ENCODE measurements at places on chromosomes 11 and 22. TPM values are rescaled to one million over a fixed set of nuclear protein-coding genes. Genes with fewer than 3 reads are reported as not detected.
A peak's percentile ranks its signal among the peaks of the same experiment; 100 is the strongest.

The BTG4 gene
- total RNA-seq = 0.30 TPM

The OR4X2 gene
- total RNA-seq = not detected

The NDUFS8 gene
- 161 TPM for total RNA-seq

- no peak for DNase-seq
Observed at GRCh38 chr11:96969251-96969650, 579.4 kb downstream of the JRKL start.

DNA sequence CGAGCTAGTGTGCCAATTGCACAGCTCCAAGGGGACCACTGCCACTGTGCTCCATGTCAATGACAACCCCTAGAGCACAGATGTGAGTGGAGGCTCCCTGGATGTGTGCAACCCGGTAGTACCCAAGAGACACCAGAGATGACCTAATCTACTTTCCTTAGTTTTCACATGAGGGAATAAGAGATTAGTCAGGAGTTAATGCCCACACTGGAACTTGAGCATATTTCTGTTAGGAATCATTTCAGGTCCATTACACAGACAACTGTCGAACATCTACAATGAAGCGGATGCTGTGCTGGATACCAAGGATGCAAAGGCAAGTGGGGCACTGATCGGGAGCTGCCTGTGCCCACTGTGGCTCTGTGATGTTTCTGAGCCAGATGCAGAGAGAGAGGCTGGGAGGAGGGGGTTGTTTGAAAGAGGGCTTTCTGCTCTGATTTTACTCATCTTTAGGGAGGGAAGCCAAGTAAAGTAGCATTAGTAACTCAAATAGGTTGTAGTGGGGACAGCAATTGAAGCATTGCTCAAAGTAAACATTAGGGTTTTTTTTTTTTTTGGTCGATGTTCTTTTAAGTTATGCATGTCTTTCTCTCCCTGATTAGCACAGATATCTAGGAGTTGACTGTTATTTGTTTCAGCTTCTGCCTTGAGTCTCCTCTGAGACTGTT lies 82.5 kb upstream of the SORL1-AS1 start:
- DNase-seq = no peak

GRCh38 chr22:49995041-49995360 lies 17.6 kb downstream of the IL17REL start:
- no peak for DNase-seq

GRCh38 chr11:93073508-93074280 lies 104.2 kb downstream of the MTNR1B start:
- DNase-seq = no peak

GRCh38 chr11:64842851-64843685 lies 1.4 kb downstream of the CDC42BPG start:
- DNase-seq = peak; percentile 39

- DNase-seq = no peak
Observed at GRCh38 chr22:33070600-33070999, 12.4 kb upstream of the SYN3 start.

GRCh38 chr22:43862074-43862881 lies at the start of gene SULT4A1:
Gene SULT4A1 (minus strand): TSS chr22:43862513. CDS start chr22:43862382, 131 bp downstream.
- no peak for DNase-seq

- no peak for DNase-seq
Observed at GRCh38 chr11:113979431-113979830, 4.5 kb downstream of the HTR3A start.

DNA sequence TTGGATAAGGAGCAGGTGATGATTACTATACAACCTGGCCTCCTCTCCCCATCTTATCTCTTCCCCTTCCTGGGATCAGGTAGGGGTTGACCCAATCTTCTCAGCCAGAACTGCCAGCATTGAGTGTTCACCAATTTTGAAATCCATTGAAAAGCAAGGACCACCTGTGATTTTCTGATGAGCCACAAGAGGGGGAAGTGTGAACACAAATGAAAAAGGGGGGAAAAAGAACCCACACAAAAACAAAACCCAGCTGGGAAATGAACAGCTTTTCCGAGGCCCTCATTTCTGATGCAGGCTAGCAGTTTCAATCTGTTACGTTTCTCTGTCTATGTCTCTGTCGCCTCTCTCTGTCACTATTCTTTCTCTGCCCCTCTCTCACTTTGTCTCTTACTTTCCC lies 161.9 kb downstream of the INSC start:
- DNase-seq = no peak

DNA sequence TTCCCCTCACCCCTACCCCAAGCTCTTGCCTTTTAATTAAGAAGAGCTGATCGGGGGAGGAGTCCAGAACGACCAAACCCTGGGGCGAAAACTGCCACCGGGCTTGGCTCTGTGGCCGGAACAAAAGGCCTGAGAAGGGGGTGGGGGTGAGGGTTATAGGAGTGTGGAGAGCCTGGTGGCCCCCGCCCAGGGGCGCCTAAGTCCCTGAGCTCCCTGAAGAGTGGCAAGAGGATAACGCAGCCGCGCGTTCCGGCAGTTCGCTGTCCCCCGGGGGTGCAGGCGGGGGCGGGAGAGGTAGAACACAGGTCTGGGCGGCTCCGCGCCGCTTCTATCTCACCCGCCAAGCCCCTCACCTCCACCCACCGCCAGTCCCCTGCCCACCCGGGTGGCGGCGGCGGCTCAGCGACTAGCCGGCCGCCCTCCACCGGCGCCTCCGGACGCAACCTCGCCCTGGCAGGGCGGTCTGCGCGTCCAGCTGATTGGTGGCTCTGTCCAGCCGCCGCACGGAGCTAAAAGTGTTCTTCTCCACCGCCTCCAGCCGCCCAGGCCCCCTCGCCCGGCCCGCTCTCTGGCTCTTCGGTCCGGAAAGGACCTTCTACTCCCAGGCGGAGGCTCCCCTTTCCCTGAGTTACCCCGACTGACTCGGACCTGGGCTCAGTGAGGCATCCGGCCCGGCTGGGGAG lies 18.7 kb upstream of the BDNF start:
- no peak for DNase-seq

DNA sequence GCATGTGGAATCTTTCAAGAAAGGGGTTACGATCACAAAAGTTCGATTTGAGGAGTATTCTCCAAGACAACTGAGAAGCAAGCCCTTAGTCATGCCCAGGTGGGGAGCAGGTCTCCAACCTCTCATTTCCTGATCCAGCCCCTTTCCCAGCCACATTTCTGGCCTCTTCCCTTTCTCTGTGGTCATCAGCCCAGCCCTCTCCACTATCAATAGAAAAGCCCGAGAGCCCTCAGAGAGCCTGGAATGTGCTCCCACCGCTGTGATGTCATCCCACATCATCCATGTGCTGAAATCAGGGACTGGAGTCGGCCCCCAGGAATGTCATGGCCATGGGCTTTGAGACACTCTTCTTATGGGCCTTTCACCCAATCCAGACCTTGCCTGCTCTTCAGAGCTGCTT lies 62.6 kb downstream of the KCNJ1 start:
- no peak for DNase-seq

DNA sequence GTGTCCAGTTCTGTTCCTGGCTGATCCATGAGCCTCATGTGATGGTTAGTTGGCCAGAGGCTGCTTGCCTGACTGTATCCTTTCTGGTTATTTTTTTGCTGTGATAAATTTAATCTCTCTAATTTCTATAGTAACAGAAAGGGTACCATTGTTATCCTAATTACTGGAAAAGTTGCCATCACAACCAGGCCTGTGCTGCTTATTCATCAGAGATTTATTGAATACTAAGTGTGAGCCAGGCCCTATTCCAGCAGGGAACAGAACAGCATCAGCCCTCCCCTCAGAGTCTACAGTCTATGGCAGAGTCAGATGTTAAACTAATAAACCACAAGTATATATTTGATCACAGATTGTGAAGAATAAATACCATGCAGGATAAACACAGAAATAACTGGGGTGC lies 86.8 kb downstream of the DEPDC5 start:
- DNase-seq = no peak
